ENCODE measurements at places on chromosomes 1 and 21. TPM values are rescaled to one million over a fixed set of nuclear protein-coding genes. Genes with fewer than 3 reads are reported as not detected.

Gene BCL2L15
- not detected for total RNA-seq

Gene CHI3L1
- total RNA-seq: 1.4 TPM

Gene CLEC20A
- 1.4 TPM for total RNA-seq

Gene SHISAL2A
- total RNA-seq: not detected

Gene MANEAL
- 0.35 TPM for total RNA-seq

Gene SPRR2E
- total RNA-seq: not detected

Gene EXTL2
- 42.0 TPM for total RNA-seq

Gene TDRD5
- not detected for total RNA-seq

Gene SAMD11
- total RNA-seq: 3.2 TPM

Gene TNFAIP8L2
- total RNA-seq: not detected

Gene OLFML3
- 153 TPM for total RNA-seq

Gene MAP10
- total RNA-seq: 1.2 TPM

Gene GABPB2
- total RNA-seq: 14.4 TPM

Gene MTFR1L
- total RNA-seq: 46.8 TPM

Measured in myometrial cell (primary cell).